ENCODE measurements at places on chromosomes 11 and 22. TPM values are rescaled to one million over a fixed set of nuclear protein-coding genes. Genes with fewer than 3 reads are reported as not detected.

DNA sequence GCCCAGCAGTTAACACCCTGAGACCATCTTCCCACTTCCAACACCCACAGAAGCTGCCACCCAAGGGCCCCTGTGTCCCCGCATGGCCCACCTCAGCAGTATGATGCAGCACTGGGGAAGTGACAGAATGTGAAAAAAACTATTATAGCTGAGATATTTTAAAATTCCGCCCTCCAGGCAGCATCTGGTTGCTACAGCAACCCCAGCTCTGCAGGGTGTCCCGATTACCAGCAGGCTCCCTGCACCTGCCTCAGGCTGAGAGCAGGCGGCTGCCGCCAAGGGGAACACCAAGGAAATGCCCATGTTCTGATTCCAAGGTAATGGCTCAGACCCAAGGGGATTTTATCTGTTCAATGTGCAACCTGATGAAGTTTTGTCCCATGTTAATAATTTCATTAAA lies 10.5 kb upstream of the TMEM121B start:
- H3K27ac ChIP-seq = peak overlapping the region; percentile 73
- no peaks in the 10 kb centered on the region for H3K27me3 ChIP-seq
- DNase-seq = no peak
- H3K4me3 ChIP-seq = no peak overlapping the region

GRCh38 chr11:30091737-30092136 lies 74.9 kb upstream of the KCNA4 start:
- DNase-seq = no peak
- no peaks in the 10 kb centered on the region for H3K36me3 ChIP-seq
- no peaks in the 10 kb centered on the region for H3K4me1 ChIP-seq
- no peak overlapping the region for H3K27ac ChIP-seq

GRCh38 chr22:29260601-29261315 lies 7.0 kb downstream of the RHBDD3 start:
- H3K36me3 ChIP-seq = no peaks in the 10 kb centered on the region
- H3K27ac ChIP-seq = no peak overlapping the region
- no peaks in the 10 kb centered on the region for H3K27me3 ChIP-seq
- H3K4me1 ChIP-seq = no peaks in the 10 kb centered on the region

BARX2 gene
- 1.2 TPM for total RNA-seq

RPLP2 gene
- total RNA-seq = 395 TPM

DNA sequence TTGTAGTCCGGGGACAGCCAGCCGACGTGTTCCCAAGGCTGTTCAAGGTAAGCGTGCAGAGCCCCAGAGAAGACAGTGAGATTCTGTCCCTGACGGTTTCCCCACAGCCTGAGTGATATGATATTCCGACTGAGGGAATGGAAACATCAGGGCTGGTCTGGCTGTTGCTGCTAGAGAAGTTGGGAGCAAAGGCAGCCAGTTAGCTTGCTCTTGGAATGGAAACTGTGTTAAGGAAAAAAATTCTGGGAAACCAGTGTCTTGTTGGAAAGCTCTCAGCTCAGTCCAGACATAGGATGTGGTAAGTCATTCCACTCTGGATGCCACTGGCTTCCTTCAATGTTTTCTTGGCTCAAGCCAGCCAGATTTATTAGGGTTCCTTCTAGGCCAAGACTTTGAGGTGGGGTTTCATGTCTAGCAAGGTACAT lies 8.8 kb downstream of the CRY2 start:
- peak overlapping the region; percentile 99 for H3K27ac ChIP-seq
- no peaks in the 10 kb centered on the region for H3K27me3 ChIP-seq
- H3K4me1 ChIP-seq = peaks cover 99% of the 10 kb centered on the region
- H3K4me3 ChIP-seq = no peak overlapping the region
- no peaks in the 10 kb centered on the region for H3K36me3 ChIP-seq

- DNase-seq = no peak
- no peak overlapping the region for H3K27ac ChIP-seq
- H3K4me3 ChIP-seq = no peak overlapping the region
- no peaks in the 10 kb centered on the region for H3K4me1 ChIP-seq
- H3K36me3 ChIP-seq = no peaks in the 10 kb centered on the region
Observed at GRCh38 chr11:8384199-8384821, 120.6 kb upstream of the LMO1 start.

LRRC10B gene
- total RNA-seq = 1.0 TPM

TRPM5 gene
- not detected for total RNA-seq

E2F8 gene
- total RNA-seq = not detected

IFITM10 gene
- total RNA-seq = 6.5 TPM

GRCh38 chr11:85845124-85845631 lies 10.0 kb upstream of the CCDC83 start:
- H3K4me1 ChIP-seq = no peaks in the 10 kb centered on the region
- no peaks in the 10 kb centered on the region for H3K36me3 ChIP-seq
- no peak overlapping the region for H3K27ac ChIP-seq
- no peak for DNase-seq
- H3K27me3 ChIP-seq = no peaks in the 10 kb centered on the region
- H3K4me3 ChIP-seq = no peak overlapping the region

- H3K4me3 ChIP-seq = no peak within 1 kb of the TSS
- no peak for DNase-seq
- no peaks in the 10 kb centered on the region for H3K27me3 ChIP-seq
- no peaks in the 10 kb centered on the region for H3K4me1 ChIP-seq
- no peaks in the 10 kb centered on the region for H3K36me3 ChIP-seq
- no peak within 1 kb of the TSS for H3K27ac ChIP-seq
Observed at GRCh38 chr11:68980776-68981065, at the start of gene MRGPRD. MRGPRD (minus strand) TSS chr11:68980986; CDS start chr11:68980986, 0 bp downstream.

GRCh38 chr11:102268985-102269470 lies 48.3 kb upstream of the BIRC3 start:
- H3K4me3 ChIP-seq = peak overlapping the region; percentile 70
- no peaks in the 10 kb centered on the region for H3K36me3 ChIP-seq
- H3K27me3 ChIP-seq = no peaks in the 10 kb centered on the region
- no peak for DNase-seq

- H3K4me3 ChIP-seq = peak overlapping the region; percentile 73
- no peak for DNase-seq
- no peaks in the 10 kb centered on the region for H3K36me3 ChIP-seq
- H3K27me3 ChIP-seq = no peaks in the 10 kb centered on the region
- H3K27ac ChIP-seq = peak overlapping the region; percentile 89
- H3K4me1 ChIP-seq = peaks cover 15% of the 10 kb centered on the region
Observed at GRCh38 chr11:119205080-119205479, 1.1 kb upstream of the CBL start.

TRIM29 gene
- total RNA-seq = 0.65 TPM

CASP5 gene
- total RNA-seq = not detected

DNA sequence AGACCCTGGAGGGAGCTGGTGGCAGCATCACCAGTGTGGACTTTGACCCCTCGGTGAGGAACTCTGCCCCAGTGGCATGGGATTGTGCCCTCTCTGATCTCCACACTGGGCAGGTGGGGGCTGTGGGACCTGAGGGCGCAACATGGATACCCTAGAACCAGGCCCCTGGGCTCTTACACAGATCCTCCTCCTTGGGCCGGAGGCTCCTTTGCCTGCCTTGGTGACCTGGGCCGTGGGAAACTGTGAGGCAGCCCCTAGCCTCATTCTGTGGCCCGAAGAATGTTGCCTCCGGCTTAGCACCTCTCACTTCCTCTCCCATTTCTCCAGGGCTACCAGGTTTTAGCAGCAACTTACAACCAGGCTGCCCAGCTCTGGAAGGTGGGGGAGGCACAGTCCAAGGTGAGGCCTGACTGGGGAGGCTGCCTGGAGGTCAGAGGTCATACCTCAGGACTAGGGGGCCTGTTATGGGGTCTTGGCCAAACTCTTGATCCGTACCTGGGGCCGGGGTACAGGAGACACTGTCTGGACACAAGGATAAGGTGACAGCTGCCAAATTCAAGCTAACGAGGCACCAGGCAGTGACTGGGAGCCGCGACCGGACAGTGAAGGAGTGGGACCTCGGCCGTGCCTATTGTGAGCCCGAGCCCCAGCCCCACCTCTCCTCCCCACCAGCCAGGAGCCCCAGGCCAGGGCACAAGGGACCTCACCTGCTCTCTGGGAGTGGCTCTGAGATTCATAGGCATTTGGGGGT lies 12.2 kb downstream of the ATG16L2 start:
- no peaks in the 10 kb centered on the region for H3K27me3 ChIP-seq
- H3K4me1 ChIP-seq = peaks cover 5% of the 10 kb centered on the region
- no peak for DNase-seq
- no peak overlapping the region for H3K4me3 ChIP-seq
- H3K36me3 ChIP-seq = no peaks in the 10 kb centered on the region

DNA sequence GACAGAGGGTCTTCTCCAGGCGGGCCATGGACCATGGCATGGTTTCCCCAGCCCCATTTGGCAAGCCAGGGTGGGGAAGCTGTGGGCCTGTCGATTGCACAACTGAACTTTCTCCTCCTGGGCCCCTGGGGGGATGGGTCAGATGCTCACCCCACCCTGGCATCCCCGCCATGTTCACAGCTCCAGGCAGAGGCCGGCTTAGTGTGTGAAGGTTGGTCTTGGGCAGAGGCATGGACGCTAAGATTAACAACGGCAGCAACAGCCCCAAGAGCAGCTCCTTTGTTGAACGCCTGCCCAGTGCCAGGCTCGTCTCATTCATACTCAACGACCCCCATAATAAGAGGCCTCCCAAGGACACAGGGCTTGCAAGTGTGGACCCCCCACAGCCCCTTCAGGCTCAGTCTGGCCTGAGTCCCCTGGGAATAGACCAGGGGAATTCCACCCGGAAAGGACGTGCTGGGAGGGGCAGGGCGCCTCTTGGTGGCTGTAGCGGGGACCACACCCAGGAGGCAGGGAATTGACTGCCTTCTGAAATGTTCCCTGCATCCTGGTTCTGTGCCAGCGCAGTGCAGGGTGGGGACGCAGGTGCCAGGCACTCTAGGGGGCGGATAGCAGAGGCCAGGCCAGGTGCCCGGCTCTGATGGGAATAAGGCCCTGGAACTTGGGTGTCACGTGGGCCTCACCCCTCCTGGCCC lies 8.3 kb downstream of the TSPO start:
- no peaks in the 10 kb centered on the region for H3K36me3 ChIP-seq
- no peak overlapping the region for H3K27ac ChIP-seq
- DNase-seq = no peak
- no peaks in the 10 kb centered on the region for H3K27me3 ChIP-seq

DNA sequence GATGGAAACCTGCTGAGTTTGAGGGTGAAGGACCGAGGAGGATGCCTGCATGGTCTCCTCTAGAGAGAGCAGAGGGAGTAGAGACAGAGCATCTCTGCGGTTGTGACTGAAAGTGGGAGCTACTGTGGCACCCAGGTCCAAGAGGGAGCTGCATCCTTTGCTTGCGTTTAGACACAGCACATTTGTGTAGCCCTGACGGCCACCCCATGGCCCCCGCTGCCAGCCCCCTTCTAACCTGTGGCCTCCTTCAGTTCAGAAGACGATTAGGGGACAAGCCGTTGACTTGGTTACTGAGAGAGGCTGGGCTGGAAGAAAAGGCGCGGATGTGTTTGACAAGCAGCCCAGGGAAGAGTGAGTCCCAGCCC lies 690.9 kb downstream of the BRD1 start:
- H3K4me3 ChIP-seq = no peak overlapping the region
- no peak for DNase-seq
- H3K36me3 ChIP-seq = no peaks in the 10 kb centered on the region
- H3K27me3 ChIP-seq = no peaks in the 10 kb centered on the region
- H3K4me1 ChIP-seq = no peaks in the 10 kb centered on the region
- no peak overlapping the region for H3K27ac ChIP-seq

C11orf16 gene
- total RNA-seq = not detected

FIBIN gene
- 21.2 TPM for total RNA-seq

TRIM49 gene
- not detected for total RNA-seq

- DNase-seq = no peak
- no peaks in the 10 kb centered on the region for H3K36me3 ChIP-seq
- no peak overlapping the region for H3K4me3 ChIP-seq
- H3K4me1 ChIP-seq = peaks cover 5% of the 10 kb centered on the region
- H3K27me3 ChIP-seq = no peaks in the 10 kb centered on the region
Observed at GRCh38 chr11:96097844-96098421, 174.0 kb upstream of the MTMR2 start.

DNA sequence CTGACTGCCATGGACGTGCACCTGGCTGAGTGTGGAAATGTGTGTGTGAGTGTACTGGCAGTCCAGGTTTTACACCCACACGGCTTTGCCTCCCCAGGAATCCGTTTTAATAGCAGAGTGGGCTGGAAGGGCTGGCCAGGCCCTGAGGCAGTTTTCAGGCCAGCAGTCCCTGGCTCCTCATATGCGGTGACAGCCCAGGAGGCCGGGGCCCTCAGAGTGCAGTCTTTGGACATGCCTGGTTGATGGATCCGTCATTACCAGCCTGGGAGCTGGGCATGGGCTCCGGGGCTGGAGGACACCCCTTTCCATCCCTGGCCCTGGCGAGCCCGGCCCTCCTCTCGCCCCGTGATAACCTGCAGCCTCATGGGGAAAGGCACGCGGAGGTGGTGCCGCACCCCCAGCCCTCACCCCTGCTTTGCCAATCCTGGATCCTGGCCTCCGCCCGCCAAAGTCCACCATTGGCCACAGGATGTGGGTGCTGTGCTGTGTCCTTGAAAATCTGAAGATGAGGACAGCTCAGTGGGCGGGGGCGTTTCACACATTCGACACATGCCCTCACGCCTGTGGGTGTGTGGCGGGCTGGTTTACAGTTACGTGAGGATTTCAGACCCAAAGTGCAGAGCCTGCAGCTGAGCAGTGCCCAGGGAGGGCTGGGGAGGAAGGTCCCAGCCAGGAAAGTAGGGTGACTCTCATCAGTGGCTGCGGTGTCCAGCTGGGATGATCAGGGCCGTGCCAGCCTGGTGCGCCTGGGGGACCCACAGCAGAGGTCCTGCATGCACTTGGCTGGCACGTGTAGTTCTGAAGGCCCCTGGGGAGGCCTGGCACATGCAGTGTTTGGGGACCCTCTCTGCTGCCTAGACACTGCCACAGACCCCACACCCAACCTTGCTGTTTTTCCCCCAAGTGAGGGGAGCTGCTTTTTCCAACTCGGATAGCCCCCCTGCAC lies 55.1 kb downstream of the RTN4R start:
- no peaks in the 10 kb centered on the region for H3K36me3 ChIP-seq
- DNase-seq = no peak
- H3K4me3 ChIP-seq = no peak overlapping the region
- no peaks in the 10 kb centered on the region for H3K27me3 ChIP-seq
- H3K4me1 ChIP-seq = no peaks in the 10 kb centered on the region
- no peak overlapping the region for H3K27ac ChIP-seq

DNA sequence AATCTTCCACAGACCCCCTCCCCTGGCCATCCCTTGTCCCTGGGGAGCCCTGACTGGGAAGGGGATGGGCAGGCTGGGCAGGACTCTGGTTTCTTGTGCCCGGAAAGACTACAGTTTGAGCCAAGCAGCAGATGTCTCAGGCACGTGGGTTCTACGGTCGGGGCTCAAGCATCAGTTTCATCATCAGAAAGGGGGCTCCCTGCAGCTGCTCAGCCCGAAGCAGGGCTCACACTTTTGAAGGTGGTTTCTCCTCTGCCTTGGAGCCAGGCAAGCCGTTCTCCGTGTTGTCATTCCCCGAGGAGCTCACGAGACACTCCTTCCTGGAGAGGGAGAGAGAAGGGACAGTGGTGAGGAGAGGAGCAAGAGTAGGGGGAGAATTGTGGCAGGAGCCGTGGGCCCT lies 15.8 kb downstream of the SCN4B start:
- H3K27ac ChIP-seq = no peak overlapping the region
- H3K36me3 ChIP-seq = no peaks in the 10 kb centered on the region
- no peak overlapping the region for H3K4me3 ChIP-seq
- no peaks in the 10 kb centered on the region for H3K27me3 ChIP-seq
- H3K4me1 ChIP-seq = no peaks in the 10 kb centered on the region
